ENCODE measurements at places on chromosomes 3 and 15. TPM values are rescaled to one million over a fixed set of nuclear protein-coding genes. Genes with fewer than 3 reads are reported as not detected.

GRCh38 chr3:192092388-192093005, 631.5 kb downstream of the PYDC2 start:
- no peak for DNase-seq

- DNase-seq, result no peak
Observed at GRCh38 chr3:181008796-181009195, 19.3 kb upstream of the DNAJC19 start.

DOCK3 gene
- 1.9 TPM for total RNA-seq

TRH gene
- not detected for total RNA-seq

DNA sequence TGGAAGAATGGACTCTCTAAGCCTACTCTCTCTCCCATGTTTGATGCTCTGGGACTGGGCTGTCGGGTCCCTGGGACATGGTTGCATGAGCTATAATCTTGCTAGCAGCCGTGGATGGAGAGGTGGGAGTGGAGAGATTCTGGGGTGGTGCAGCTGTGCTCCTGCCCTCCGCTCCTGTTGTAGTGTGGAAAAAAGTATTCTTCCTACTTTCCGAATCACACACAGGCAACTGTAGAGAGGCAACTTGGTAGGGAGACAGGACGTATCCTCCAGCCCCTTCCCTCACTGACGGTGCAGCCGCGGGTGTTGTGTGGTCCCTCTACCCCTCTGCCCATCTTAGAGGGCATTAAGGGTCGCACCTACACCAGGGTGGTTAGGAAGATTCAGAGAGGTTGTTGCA, 281.4 kb upstream of the TLE3 start:
- DNase-seq, result no peak

DNA sequence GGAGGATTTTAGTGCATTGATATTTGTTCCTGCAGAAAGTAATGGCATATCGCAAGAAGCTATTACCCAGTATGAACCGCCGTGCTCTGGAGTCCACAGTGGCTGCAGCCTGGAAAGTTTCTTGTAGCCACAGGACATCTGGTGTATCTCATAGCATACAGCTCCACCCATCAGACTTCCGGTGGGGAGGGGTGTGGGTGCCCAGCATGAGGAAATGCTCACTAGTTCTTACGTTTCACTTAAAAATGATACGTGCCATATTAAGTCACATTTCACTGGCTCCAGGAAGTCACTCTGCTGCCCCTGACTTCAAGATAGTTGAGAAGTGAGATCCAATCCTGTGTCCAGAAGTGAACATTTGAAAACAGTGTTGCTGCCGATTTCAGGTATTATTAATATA, 990.4 kb downstream of the GBE1 start:
- DNase-seq, result no peak

CCK gene
- total RNA-seq, result not detected

GABRA5 gene
- not detected for total RNA-seq

- DNase-seq, result no peak
Observed at GRCh38 chr15:41523097-41523496, 9.5 kb upstream of the LTK start.

CHRM5 gene
- not detected for total RNA-seq

DNA sequence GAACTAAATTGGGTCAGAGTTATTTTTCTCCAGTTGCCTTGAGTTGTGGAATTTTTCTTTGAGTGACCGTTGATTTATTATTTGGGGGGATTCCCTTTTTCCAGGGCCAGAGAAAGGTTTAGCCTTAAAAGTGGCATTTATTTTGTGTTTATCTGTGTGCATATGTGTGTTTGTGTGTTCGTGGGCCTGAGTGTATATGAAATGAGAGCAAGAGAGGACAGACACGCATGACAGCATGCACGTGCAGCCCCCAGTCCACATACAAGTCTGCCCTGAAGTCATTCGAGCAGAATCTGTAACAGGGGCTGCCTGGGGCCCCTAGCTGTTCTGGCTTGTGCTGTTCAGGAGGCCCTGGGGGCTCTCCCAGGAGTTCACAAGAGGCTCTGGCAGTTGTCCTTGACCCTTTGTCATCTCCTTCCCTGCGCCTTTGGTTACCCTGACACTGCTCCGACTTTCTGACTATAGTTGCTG, 18.3 kb upstream of the TRAK1 start:
- no peak for DNase-seq

CTNNB1 gene
- 263 TPM for total RNA-seq

- no peak for DNase-seq
Observed at GRCh38 chr15:33722005-33722672, 246.2 kb upstream of the CHRM5 start.

DNA sequence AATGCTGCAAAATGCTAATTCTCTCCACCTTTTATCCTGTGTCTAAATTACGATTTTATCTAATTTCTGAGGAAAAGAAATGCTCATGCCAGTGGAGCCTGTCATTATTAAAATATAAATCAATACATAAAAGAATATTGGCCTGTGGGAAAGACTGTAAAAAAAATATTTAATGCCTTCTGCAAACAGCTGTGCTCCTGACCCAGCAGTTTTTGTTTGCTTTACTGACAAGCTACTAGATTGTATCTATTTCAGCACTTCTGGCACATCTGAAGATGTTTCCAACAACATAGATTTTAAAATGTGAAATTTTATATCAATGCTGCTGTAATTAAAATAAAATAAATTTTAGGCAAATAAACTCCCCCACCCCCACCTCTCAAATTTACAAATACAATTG, 493.6 kb upstream of the AGTR1 start:
- DNase-seq, result no peak

OR5K2 gene
- not detected for total RNA-seq

DNA sequence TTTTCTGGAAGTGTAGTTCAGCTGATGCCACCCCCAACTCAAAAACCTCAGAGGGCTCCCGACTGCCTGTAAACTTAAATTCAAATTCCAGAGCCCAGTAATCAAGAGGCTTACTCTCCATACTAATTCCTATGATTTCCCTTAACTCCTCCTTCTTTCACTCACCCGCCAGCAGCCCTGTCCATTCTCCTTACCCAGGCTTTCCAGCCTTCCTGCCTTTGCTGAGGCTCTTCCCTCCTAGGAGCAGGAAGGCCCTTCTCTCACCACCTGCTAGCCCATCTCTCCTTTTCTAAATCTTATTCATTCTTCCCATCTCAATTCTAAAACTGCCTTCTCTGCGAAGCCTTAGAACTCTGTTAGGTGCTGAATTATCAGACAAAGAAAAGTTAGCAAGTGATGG, 30.4 kb downstream of the RORA start:
- no peak for DNase-seq

DNA sequence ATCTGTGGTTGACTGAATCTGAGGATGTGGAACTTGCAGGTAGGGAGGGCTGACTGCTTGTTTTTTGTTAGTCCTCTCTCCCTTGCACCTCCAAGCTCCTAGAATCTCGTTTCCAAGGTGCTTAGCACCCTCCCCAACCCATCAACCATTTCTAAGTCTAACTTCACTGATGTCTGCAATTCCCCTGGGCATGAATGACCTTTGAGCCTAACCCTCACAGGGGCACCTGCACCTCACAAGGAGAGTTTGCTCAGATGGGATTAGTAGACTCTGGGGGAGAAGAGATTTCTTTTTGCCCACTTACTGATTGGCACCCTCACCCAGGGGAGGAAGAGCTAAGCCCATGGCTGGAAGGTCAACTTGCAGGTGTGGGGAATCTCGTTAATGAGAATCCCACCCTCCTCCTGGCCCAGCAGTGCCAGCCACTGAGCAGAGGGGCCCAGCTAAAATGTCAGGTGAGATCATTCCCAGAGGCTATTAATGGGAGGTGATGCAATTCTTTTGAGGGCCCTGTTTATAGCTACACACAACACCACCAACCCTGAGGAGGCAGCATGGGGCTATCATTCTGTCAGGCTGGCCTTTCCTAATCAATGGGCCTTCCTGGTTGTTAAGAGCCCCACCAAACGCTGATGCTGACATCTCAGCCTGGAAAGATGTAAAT, 81.6 kb upstream of the HERC1 start:
- DNase-seq, result no peak

DNA sequence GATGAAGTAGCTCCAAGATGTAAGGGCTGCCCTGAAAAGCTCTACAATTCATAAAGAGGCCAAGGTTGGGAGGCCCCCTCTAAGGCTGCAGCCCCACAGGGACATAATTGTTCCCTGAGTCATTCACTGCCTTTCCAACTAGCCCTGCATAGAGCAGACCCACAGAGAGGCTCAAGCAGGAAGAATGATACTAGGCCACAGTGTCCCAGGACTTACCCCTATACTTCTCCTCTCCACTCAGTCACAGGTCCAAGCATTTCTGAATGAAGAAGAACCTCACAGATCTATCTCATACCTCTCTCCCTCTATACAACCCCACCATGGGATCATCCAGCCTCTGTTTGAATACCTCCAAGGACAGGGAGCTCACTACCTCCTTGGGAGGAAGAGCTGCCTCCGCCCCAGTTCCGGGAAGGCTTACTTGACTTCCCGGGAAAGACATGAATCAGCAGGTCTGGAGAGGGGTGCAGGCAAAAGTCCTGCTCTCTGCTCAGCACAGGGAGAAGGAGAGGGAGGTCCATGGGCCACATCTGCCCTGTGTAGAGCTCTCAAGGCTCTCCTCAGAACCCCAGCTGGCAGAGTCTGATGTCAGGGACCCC, 6.9 kb upstream of the SKIC8 start:
- no peak for DNase-seq

- DNase-seq, result no peak
Observed at GRCh38 chr3:45907769-45908705, 21.7 kb downstream of the CCR9 start.

- DNase-seq, result peak; percentile 26
Observed at GRCh38 chr15:77024273-77025082, 29.6 kb downstream of the PSTPIP1 start.

GRCh38 chr15:36458411-36458810, 121.0 kb upstream of the CDIN1 start:
- no peak for DNase-seq

GRCh38 chr3:101646726-101647125, 30.2 kb downstream of the ZBTB11 start:
- DNase-seq, result no peak

CLDN1 gene
- total RNA-seq, result 115 TPM

DNA sequence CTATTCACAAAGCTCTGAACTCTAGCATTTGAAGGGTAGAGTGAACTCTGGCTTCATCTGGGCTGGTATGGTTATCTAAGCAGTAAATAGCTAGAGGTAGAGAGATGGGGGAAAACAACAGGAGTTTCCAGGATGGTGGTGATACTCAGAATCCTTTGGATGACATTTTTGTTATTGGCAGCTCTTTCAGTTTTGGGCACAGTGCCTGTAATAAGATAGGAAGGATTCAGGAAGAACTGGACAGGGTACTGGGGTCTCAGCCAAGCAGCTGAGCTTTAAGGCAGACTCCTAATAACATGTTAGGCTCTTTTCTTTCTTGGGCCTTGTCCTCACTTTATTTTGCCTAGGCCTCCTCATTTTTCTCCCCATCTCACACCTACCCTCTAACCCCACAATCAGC, 338.5 kb downstream of the CADM2 start:
- DNase-seq, result no peak

GP9 gene
- total RNA-seq, result not detected

GRCh38 chr3:50146316-50146901, 8.7 kb upstream of the SEMA3F start:
- no peak for DNase-seq

DNA sequence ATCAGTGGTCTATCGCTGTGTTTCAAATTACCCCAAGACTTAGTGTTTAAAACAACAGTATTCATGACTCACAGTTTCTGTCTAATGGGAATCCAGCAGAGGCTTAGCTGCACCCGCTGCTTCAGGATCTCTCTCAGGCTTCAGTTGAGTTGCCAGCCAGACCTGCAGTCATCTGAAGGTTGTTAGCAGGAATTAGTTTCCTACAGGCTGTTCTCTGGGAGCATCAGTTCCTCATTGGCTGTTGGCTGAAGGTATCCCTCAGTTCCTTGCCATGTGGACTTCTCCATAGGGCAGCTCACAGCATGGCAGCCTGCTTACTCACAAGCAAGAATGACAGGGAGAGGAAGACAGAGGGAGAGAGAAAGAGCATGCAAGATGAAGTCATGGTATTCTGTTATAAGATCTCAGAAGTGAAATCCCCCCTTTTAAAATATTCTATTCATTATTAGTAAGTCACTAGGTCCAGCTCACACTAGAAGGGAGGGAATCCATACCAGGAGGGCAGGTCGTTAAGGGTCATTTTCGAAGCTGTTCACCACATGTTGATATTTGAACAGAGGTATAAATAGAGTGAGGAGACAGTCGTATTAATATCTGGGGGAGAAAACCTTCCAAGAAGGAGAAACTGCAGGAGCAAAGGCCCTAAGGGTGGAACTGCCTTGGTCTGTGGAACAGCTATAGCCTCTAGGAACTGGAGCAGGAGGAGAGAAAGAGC, 473.9 kb upstream of the PPP2R3A start:
- no peak for DNase-seq

DNA sequence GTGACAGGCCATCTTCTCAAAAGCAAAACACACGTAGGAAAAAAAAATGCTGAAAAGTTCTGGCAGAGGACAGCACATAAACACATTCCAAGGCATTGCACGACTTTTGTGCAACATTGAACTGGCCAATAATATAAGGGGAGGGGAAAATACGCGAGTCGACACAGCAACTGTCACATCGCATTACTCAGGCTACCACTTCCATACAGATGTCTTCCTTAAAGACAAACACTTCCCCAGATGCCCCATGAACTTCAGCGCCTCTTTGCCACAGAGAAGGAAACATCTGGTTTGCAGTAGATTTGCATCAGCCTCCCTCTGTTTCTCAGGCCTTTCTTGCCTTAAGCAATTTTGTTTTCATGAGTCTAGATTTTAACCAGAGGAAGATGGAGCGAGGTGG, 144.4 kb upstream of the IGF1R start:
- DNase-seq, result no peak

DNA sequence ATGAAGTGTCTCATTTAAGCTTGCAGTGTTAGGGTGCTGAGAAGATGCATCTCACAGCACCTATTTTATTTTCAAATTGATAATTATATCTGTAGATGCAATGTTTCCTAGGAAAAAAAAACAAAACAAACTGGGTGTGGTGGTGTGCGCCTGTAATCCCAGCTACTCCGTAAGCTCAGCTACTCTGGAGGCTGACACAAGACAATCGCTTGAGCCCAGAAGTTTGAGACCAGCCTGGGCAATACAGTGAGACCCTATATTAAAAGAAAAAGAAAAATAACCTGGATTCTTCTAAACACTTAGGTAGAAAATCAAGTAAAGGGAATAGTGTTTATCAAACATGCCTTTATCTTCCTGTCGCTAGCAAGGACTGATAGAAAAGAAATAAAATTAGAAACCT, 1.9 kb downstream of the MINDY2 start:
- DNase-seq, result no peak

SCAANT1 gene
- not detected for total RNA-seq

DNA sequence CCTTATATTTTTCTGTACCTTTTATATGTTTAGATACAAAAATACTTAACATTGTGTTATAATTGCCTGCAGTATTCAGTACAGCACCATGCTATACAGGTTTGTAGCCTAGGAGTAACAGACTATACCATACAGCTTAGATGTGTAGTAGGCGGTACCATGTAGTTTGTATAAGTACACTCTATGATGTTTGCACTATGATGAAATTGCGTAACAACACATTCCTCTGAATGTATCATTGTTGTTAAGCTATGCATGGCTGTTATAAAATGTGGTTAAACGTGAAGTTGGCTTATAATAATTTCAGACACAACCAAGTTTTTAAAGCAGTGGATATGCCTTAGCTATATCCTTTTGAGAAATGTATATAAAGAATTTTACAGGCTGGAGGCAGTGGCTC, 328.3 kb downstream of the PLCL2 start:
- DNase-seq, result no peak

- DNase-seq, result no peak
Observed at GRCh38 chr15:69436951-69437350, 15.7 kb upstream of the RPLP1 start.

IRAK2 gene
- total RNA-seq, result 2.2 TPM

LRRC2 gene
- total RNA-seq, result not detected

GRCh38 chr3:14411166-14411526, 8.7 kb downstream of the SLC6A6 start:
- no peak for DNase-seq
